ENCODE measurements at places on chromosomes 1 and 21.
A peak's percentile ranks its signal among the peaks of the same experiment; 100 is the strongest.

- H3K27me3 ChIP-seq, result no peaks in the 10 kb centered on the region
- DNase-seq, result no peak
- H3K36me3 ChIP-seq, result no peaks in the 10 kb centered on the region
- no peak overlapping the region for H3K27ac ChIP-seq
- H3K4me3 ChIP-seq, result no peak overlapping the region
- no peaks in the 10 kb centered on the region for H3K4me1 ChIP-seq
These were observed 13.4 kb upstream of the AGPAT3 start for GRCh38 chr21:43851593-43851992.

DNA sequence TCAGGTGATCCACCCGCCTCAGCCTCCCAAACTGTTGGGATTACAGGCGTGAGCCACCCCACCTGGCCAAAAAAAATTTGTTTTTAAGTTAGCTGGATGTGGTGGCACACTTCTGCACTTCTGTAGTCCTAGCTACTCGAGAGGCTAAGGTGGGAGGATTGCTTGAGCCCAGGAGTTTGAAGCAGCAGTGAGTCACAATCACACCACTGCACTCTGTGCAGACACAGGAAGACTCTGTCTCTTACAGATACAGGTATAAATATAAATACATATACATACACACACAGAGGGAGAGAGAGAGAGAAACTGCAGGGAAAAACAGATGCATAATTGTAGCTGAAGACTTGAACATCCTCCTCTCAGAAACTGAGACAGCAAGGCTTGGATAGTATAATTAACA, 34.8 kb upstream of the EPS15 start:
- DNase-seq, result no peak
- no peaks in the 10 kb centered on the region for H3K27me3 ChIP-seq
- H3K27ac ChIP-seq, result no peak overlapping the region
- no peak overlapping the region for H3K4me3 ChIP-seq
- no peaks in the 10 kb centered on the region for H3K36me3 ChIP-seq

DNA sequence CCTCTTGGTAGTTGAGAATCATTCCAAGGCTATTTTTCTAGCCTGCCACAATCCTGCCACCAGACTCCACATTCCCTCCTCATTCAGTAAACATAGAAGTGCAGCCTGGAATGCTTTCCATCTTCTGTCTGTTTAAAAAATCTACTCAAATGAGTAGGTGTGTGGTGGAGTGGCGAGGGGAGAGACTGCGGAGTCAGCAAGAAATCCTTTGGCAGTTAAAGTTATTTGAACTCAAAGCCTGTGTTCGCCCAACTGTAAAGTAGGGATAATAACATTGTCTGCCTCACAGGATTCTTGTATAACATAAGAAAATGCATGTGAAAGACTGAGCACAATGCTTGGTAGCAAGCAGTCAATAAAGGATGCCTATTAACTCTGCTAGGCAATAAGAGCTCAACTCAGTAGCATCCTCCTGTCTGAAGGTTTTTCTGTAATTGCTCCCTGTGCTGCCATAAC, 22.2 kb upstream of the DPT start:
- no peak overlapping the region for H3K4me3 ChIP-seq
- H3K36me3 ChIP-seq, result no peaks in the 10 kb centered on the region
- no peak overlapping the region for H3K27ac ChIP-seq
- H3K27me3 ChIP-seq, result no peaks in the 10 kb centered on the region

DNA sequence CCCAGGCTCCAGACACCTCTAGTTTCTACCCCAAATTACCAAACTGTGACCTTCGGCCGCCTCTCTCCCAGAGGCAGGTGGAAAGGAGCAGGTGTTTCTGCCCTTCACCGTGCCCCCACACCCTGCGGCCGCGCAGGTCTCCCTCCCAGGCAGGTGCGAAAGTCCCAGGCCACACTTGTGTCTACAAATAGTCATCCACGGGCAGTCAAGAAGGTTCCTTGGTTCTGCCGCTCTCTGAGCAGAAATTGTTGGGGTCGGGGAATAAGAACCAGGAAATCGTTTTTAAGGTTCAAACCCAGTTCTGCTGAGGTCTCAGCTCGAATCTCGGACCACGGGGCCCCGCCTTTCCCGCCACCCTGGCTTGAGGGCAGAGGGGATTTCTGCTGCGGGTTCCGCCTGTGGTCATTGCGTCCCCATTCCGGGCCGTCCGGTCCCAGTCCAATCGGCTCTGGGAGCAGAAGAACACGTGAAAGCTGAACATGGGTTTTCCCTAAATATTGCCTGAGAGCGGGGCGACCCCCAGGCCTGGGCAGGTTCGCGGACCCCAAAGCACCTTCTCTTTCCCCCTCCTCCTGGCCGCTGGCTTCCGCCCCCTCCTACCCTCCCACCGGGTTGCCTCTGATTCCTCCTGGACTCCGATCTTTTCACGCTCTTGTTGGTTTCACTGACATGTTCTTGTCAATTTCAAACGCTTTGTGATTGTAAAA, 1.2 kb upstream of the ATF3 start:
- DNase-seq, result no peak
- H3K4me3 ChIP-seq, result peak overlapping the region; percentile 50
- H3K27me3 ChIP-seq, result peaks cover 10% of the 10 kb centered on the region

- H3K4me1 ChIP-seq, result no peaks in the 10 kb centered on the region
- no peak overlapping the region for H3K27ac ChIP-seq
- no peak for DNase-seq
- no peaks in the 10 kb centered on the region for H3K36me3 ChIP-seq
These were observed 42.0 kb downstream of the C1orf198 start for GRCh38 chr1:230826166-230826875.

GRCh38 chr1:240508950-240509349, 103.0 kb downstream of the GREM2 start:
- DNase-seq, result no peak
- H3K4me3 ChIP-seq, result no peak overlapping the region
- no peaks in the 10 kb centered on the region for H3K27me3 ChIP-seq
- no peaks in the 10 kb centered on the region for H3K4me1 ChIP-seq
- H3K36me3 ChIP-seq, result no peaks in the 10 kb centered on the region

- H3K36me3 ChIP-seq, result no peaks in the 10 kb centered on the region
- H3K27me3 ChIP-seq, result no peaks in the 10 kb centered on the region
- H3K27ac ChIP-seq, result no peak overlapping the region
These were observed 71.7 kb upstream of the SIM2 start for GRCh38 chr21:36627242-36627641.

DNA sequence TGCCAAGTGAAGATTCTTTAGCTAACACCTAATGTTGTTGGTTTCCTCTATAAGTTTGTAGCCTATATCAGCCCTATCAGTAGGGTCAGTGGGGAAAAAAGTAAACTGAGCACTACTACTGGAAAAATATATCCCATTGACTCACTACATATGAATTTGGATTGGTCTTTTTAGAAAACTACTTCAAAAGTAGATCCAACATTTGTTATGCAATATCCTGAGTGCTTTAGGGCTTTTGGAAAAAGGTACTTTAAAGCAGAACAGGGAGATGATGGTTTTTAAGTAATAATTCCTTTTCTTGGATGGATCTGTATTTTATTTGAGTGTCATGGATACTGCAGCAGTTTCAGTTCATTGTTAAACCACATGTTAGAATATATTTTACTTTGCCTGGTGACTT, 7.1 kb downstream of the C1orf21 start:
- no peak overlapping the region for H3K27ac ChIP-seq
- DNase-seq, result no peak
- no peaks in the 10 kb centered on the region for H3K27me3 ChIP-seq
- no peak overlapping the region for H3K4me3 ChIP-seq

- H3K36me3 ChIP-seq, result no peaks in the 10 kb centered on the region
- no peaks in the 10 kb centered on the region for H3K4me1 ChIP-seq
- no peak overlapping the region for H3K4me3 ChIP-seq
- H3K27me3 ChIP-seq, result no peaks in the 10 kb centered on the region
- DNase-seq, result no peak
These were observed 16.3 kb downstream of the RNF19B start for GRCh38 chr1:32948390-32948722.

GRCh38 chr1:209645574-209646452, 6.4 kb downstream of the LAMB3 start:
- H3K4me1 ChIP-seq, result no peaks in the 10 kb centered on the region
- no peak for DNase-seq
- no peak overlapping the region for H3K4me3 ChIP-seq
- H3K36me3 ChIP-seq, result no peaks in the 10 kb centered on the region
- H3K27ac ChIP-seq, result no peak overlapping the region

- no peaks in the 10 kb centered on the region for H3K27me3 ChIP-seq
- peak; percentile 56 for DNase-seq
- H3K4me1 ChIP-seq, result peaks cover 15% of the 10 kb centered on the region
- no peaks in the 10 kb centered on the region for H3K36me3 ChIP-seq
These were observed 2.2 kb downstream of the SOX13 start for GRCh38 chr1:204075139-204075521.

DNA sequence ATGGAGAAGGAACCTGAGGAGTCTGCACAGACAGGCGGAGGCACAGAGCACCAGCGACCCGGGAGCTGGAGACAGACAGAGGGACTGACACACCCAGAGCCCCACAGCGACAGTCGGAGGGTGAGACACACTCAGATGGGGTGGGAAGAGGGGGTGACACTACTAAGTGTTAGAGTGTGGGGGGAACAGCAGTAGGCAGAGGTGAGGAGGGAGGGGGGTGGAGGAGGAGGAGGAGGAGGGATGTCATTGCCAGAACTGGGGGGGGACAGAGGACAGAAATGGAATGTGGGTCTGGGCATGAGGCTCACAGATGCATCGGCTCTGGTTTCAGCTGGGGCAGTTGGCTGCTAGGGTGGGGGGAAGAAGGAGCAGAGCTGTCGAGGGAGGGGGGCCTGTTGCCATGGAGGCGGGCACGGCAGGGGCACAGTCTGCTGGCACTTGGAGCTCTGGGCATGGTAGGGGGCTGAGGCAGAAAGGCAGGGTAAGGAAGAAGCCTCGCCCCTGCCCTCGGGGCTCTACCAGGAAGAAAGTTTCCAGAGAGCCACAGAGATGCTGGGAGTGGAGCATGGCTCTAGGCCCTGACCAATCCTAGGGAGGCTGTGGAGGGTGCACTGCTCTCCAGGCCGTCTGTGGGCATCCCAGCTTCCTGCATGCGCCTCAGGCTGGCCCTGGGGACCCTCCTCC, 37.3 kb downstream of the AHDC1 start:
- no peaks in the 10 kb centered on the region for H3K36me3 ChIP-seq
- no peak for DNase-seq
- no peak overlapping the region for H3K4me3 ChIP-seq
- no peaks in the 10 kb centered on the region for H3K27me3 ChIP-seq

GRCh38 chr21:45831991-45832740, 149.4 kb upstream of the COL6A1 start:
- H3K4me1 ChIP-seq, result no peaks in the 10 kb centered on the region
- DNase-seq, result peak; percentile 34
- no peak overlapping the region for H3K27ac ChIP-seq

DNA sequence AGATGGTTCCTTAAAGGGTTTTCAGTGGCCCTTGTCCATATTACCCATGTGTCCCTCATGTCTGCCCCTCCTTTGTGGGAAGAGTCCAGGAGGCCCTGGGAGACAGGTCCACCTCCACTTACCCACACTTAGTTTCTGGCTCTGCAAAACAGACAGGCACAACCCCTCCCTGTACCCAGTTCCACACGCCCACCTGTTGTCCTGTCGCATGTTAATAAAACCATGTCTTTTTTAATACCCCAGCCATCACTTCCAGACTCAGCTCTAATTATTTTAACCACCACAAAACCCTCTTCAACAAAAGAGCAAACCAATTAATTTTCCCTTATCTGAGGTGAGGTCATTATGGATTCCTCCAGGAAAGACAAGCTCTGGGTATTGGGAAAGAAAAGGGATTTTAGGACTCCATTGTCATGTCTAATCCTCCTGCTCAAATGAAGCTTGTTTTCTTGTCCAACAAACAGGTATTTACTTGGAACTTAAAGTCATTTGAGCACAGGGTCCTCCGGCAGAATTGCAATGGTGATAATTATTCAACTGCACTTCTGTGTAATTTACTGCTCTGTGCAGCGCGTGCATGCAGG, 68.9 kb downstream of the CCDC185 start:
- H3K36me3 ChIP-seq, result no peaks in the 10 kb centered on the region
- no peak overlapping the region for H3K27ac ChIP-seq
- DNase-seq, result no peak
- no peaks in the 10 kb centered on the region for H3K4me1 ChIP-seq
- no peaks in the 10 kb centered on the region for H3K27me3 ChIP-seq

GRCh38 chr21:36113647-36114428, 21.0 kb upstream of the CBR3 start:
- no peaks in the 10 kb centered on the region for H3K4me1 ChIP-seq
- no peaks in the 10 kb centered on the region for H3K27me3 ChIP-seq
- no peak overlapping the region for H3K27ac ChIP-seq
- no peaks in the 10 kb centered on the region for H3K36me3 ChIP-seq
- DNase-seq, result no peak
- no peak overlapping the region for H3K4me3 ChIP-seq

DNA sequence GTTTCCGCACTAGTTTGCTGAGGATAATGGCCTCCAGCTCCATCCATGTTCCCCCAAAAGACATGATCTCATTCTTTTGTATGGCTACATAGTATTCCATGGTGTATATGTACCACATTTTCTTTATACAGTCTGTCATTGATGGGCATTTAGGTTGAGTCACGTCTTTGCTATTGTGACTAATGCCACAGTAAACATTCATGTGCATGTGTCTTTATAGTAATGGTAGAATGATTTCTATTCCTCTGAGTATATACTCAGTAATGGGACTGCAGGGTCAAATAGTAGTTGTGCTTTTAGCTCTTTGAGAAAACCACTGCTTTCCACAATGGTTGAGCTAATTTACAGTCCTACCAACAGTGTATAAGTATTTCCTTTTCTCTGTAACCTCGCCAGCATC, 78.3 kb upstream of the BCL9 start:
- H3K27ac ChIP-seq, result no peak overlapping the region
- H3K4me1 ChIP-seq, result no peaks in the 10 kb centered on the region
- H3K27me3 ChIP-seq, result no peaks in the 10 kb centered on the region
- no peaks in the 10 kb centered on the region for H3K36me3 ChIP-seq
- H3K4me3 ChIP-seq, result no peak overlapping the region
- DNase-seq, result no peak

GRCh38 chr1:210237981-210238380, 5.4 kb downstream of the SERTAD4 start:
- H3K4me3 ChIP-seq, result no peak overlapping the region
- H3K27me3 ChIP-seq, result no peaks in the 10 kb centered on the region
- no peaks in the 10 kb centered on the region for H3K36me3 ChIP-seq
- no peak for DNase-seq

- H3K36me3 ChIP-seq, result no peaks in the 10 kb centered on the region
- no peak overlapping the region for H3K4me3 ChIP-seq
- DNase-seq, result no peak
- H3K27ac ChIP-seq, result no peak overlapping the region
These were observed 40.8 kb downstream of the RSPH1 start for GRCh38 chr21:42455196-42455595.
